ENCODE measurements at places on chromosomes 6 and 20.

DNA sequence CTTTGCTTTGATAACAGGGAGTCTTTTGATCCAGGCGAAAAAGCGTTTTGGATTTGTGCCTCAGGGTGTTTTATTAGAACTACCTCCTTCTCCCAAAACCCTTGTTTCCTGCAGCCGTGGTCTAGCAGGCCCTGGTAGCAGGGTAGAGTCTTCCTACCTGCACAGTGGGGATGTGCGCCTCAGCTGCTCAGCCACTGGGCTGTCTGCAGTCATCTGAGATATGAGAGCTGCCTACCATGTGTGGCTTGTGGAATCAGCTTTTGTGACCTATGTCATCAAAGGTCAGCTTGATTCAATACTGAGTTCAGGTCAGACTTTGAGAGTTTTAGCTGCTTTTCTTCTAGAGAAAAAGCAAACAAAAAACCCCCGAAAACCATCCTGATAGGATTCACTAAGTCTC, 279.5 kb downstream of the CLIC5 start:
- no peak for DNase-seq

GRCh38 chr6:152976749-152977148, 6.1 kb downstream of the FBXO5 start:
- DNase-seq = no peak

- DNase-seq = no peak
Observed at GRCh38 chr6:166469426-166469961, 86.8 kb upstream of the MPC1 start.

- no peak for DNase-seq
Observed at GRCh38 chr6:149127212-149127611, 190.3 kb upstream of the TAB2 start.

- DNase-seq = no peak
Observed at GRCh38 chr20:23086931-23087411, 847 bp upstream of the CD93 start.

GRCh38 chr20:32965581-32966373, 38.5 kb downstream of the SUN5 start:
- no peak for DNase-seq

GRCh38 chr6:131685266-131685780, 15.9 kb downstream of the OR2A4 start:
- no peak for DNase-seq

DNA sequence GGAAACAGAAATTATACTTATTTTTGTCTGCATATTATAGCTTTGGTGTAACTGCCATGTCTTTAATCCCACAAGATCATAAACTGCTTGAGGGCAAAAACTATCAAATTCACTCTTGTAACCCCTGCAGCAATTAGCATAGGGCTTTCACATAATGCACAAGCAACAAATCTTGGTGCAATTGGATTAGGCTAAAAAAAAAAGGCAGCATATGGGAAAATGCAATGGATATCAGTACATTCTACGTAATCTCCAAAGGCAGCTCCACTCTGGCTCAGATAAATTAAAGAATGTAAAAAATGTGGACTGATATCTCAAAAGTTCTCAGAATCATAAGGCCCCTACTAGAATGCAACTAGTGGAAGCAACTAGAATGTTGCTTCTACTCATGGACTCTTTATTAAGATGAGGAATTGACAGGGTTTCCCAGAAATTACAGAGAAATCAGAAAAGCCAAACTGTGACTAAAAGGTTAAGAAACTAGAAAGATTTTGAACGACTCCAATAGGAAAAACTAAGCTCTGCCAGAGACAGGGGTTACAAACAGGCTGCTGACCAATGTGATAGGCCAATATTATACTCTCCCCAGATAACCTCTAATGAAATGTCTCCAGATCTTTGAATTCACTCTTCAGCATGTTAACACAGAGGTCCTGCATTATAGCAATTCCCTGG, 55.0 kb downstream of the FILIP1 start:
- DNase-seq = peak; percentile 59

GRCh38 chr6:7833751-7834070, 76.9 kb downstream of the TXNDC5 start:
- DNase-seq = no peak

- peak; percentile 49 for DNase-seq
Observed at GRCh38 chr6:135021310-135022049, 33.1 kb downstream of the HBS1L start.

DNA sequence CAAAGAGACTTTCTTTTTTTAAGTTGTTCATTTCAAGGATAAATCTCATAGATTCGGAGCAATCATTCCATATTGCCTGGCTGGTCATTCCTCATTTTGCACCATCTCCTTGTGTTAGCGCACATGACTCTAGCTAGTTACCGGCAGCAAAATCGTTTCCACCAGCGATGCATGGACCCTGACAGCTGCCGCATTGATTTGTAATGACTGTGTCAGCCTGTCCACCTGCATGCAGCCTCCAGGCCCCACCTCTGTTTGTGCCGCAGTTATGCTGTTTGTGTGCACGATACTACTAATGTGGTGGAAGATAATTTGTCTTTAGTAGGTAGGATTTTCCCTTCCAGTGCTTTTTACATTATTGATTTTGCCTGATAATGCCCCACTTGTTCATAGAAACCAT, 164.0 kb downstream of the TBC1D7 start:
- peak; percentile 10 for DNase-seq

DNA sequence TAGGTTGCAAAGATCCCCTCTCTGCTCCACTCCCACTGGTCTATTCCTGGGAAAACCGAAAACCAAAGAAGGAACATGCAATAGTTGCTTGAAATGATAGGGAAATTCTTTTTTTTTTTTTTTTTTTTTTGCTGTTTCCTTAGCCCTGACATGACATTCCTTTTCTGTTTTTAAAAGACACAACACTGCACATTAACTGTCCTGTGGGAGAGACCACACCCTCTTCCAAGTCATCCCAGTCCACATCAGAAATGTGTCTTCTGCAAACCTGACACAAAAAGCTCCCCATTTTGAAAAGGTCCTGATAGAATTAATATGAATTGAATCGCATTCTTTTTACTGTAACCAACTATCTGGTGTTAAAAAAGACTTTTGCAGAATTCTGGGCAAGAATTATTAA, 43.4 kb upstream of the RIPOR2 start:
- no peak for DNase-seq

- no peak for DNase-seq
Observed at GRCh38 chr6:30761791-30762429, 17.6 kb upstream of the IER3 start.

DNA sequence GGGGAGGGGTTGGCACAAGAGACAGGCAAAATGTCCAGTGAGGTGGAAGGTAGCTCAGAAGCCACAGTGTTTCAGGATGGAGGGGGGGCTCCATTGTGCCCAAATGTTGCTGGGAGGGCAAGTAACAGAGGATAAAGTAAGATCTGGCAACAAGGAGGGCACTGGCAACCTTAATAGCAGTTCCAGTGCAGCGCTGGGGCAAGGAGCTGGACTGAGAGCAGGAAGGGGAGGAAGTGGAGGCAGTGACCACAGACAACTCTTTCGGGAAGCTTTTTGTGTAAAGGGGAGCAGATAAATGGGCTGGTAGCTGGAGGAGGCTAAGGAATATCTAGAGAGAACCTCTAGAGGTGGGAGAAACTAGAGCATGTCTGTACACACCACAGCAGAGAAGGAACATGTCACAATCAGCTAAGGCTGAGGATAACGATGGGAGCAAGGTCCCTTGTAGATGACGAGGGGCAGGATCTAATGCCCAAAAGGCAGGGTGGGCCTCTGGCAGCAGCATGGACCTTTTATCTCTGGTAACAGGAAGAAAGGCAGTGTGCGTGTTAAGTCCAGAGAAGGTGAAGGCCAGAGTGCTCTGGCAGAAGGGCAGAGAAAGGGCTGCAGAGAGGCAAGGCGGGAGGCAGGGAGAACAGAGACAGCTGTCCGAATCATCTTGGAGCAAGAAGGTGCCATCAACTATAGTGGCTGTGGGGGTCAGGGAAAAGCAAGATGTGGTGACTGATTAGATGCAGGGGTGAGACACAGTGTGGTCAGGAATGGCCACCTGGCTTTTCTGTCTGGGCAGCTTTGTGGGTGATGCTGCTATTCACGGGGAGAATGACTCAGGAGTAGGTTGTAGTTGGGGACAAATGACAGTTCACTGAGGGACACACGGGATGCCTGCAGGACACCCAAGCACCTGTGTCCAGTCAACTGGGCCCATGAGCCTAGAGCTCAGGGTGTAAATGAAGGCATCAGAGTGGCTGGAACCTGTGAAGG, 17.4 kb downstream of the TMEM242 start:
- no peak for DNase-seq

DNA sequence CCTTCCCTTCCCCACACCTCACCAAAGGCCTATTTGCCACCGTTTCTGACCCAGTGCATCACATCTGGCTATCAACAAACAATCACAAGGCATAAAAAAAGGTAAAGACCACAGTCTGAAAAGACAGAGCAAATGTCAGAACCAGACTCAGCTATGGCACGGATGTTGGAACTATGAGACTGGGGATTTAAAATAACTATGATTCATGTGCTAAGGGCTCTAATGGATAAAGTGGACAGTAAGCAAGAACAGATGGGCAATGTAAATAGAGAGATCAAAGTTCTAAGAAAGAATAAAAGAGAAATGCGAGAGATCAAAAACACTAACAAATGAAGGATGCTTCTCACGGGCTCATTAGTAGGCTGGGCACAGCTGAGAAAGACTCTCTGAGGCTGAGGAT, 99.5 kb downstream of the LAMP5 start:
- no peak for DNase-seq

DNA sequence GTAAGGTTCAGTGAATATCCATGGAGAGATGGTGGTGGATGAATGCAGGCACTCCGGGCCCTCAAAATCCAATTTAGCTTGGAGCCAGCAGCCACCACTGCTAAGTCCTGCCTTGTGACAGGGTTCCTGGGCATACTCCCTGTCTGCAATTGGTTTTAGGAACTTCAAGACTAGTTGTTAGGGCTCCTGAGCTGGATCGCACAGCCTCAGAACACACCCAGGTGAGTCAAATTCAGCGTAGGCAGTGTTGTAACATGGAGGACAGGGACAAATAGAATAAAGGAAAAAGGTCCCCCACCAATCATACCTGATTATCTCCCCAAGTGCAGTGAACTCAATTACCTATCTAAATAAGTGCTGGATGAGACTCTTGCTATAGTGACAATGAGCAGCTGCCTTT, 74.6 kb downstream of the PERP start:
- DNase-seq = peak; percentile 50

DNA sequence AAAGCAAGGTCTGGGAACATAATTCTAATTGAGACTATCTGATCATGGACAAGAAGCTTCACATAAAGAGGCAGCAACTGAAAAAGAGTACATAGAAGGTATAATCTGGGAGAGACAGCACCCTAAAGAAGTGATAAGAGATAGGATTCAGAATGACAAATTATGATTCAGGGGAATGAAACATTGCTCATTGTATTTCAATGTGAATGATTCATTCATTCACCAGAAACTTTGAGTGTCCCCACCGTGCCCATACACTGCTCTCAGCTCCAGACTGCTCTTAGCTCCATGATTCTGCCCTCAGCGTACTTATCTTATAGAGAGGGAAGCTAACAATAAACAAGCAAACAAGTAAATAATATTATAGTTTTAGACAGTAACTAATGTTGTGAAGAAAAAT, 329.3 kb upstream of the IRAK1BP1 start:
- no peak for DNase-seq

DNA sequence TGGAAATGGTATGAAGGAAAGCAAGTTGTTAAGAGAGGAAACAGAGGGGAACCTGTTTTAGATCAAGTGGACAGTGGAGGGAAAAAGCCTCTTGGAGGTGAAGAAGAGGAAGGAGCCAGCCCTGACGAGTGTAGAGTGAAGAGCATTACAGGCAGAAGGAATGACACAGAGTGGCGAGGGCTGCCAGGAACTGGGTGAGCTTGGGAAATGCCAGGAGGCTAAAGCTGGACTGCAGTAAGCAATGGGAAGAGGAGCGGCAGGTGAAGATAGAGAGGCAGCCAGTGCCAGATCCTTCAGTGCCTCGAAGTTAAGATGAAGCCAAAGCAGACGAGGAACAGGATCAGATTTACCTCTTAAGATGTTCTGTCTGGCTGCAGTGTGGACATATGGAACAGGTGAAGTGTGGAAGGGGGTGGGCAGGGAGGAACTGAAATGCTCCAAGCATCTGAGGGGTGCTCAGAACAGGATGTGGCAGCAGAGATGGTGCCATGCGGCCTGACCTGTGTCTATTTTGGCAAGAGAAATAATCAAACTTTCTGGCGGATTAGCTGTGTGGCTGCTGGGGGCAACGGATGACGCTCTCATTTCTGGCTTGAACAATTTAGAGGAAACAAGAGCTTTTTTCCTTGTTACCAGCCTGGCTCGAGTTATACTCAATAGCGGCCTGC, 748.4 kb downstream of the PTPRT start:
- DNase-seq = no peak

DNA sequence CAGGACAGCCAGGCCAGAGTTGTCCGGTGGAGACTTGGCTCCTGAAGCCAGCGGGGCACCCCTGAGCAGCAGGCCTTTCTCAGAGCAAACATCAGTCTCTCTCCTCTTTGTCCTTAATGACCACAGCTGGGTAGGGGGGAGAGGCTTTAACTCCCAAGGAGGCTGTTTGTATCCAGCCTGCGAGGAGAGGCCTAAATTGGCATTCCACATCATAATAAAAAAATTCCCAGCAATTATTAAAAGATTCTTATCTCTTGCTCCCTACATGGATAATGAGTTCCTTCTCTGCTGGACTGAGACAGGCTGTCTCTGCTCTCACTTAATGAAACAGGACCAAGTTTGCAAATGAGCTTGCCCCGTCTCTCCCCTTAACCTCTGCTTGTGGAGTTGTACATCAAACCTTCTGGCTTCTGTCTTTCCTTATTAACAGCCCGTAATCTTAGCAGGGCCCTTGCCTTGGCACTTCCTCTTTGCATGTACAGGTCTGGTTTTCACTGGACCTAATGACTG, 838.2 kb downstream of the MAFB start:
- DNase-seq = no peak

GRCh38 chr6:3526962-3527650, 70.3 kb upstream of the SLC22A23 start:
- DNase-seq = peak; percentile 87

DNA sequence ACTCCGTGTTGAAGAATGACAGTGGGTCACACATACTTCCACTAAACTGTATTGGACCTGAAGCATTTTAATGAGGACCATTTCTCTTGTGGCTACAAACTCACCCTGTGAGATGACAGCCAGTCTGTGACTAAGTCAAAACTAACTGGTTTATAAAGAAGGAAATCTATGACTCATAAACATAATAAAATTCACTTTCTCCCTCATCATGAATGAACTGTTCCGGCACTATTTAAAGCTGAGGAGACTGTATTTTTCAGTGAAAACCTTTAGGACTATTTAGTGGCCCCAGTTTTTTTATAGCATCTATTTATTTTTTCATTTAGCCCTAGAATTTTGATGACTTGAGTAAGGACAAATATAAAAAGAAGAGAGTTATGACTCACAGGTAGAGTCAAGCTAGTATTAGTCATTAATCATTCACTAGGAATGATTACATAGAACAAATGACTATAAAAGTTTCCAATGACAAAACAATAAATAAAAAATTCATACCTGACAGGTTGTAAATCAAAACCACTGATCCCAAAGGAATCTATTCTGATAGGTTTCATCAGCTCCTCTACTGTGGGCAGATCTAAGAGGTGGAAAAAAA, 34.2 kb downstream of the CEP162 start:
- DNase-seq = no peak

GRCh38 chr6:118618676-118619377, 32.6 kb downstream of the CEP85L start:
- peak; percentile 64 for DNase-seq

Measured in NCI-H82 (cell line).